GM13976 (cell line): ENCODE measurements at places on chromosomes 7 and 10.

DNA sequence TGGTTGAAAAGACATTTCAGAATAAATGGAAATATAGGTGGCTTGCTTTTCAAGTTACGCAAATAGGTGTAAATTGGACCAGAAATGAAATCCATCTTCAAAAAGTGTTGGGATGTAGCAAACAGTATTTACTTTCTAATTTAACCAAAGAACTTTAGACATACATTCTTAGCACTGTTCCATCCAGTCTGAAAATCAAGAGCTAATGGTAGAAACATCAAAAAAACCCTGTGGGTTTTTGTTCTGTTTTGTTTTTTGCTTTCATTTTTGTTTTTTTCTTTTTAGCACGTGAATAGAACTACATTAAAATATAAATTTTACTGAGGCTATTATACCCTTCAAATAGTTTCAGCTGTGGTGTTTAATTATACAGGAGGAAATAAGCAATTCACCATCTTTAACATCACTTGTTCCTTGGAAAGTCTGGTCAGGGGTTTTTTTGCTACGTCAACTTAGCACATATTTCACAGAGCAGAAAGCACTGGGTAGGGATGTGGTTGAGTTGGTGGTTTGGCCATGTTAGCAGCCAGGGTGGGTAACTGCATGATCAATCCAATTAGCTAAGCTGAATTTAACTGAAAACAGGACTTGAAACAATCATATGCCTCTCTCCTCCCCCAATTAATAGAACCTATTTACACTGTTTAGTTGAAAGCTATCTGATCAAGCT lies 275.4 kb upstream of the PFKP start:
- no peak for DNase-seq

- no peak for DNase-seq
Observed at GRCh38 chr10:94103801-94104221, 110.1 kb downstream of the PLCE1 start.

GRCh38 chr10:3738855-3739350 lies 46.1 kb downstream of the KLF6 start:
- DNase-seq = no peak

DNA sequence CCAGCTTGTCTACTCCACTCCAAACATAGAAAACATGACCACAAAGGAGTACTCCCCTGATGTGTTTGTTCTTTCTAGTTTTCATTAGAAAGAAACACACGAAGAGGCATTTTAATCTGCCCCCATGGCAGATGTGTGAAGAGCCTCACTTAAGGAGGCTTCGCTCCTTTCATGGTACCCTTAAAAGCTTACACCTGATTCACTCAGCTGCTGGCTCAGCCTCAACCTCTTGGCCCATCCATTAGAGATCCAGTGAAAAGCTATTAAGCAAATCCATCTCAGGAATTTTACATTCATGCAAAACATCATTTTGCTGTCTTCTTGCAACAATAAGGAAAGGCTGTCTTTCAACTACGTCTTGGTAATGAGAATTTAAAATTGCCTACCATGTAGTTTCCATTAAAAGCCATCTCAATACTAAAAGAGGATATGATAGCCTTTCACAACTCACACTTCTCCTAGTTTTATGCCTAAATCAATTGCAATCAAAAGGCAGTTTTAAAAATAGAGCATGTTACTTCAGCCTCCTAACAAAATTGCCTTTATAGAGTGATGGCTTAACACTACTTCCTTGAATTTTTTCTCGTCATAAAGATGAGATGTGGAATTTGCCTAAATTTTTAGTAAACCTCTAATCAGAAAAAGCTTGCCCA lies 22.7 kb downstream of the MACC1 start:
- DNase-seq = no peak

DNA sequence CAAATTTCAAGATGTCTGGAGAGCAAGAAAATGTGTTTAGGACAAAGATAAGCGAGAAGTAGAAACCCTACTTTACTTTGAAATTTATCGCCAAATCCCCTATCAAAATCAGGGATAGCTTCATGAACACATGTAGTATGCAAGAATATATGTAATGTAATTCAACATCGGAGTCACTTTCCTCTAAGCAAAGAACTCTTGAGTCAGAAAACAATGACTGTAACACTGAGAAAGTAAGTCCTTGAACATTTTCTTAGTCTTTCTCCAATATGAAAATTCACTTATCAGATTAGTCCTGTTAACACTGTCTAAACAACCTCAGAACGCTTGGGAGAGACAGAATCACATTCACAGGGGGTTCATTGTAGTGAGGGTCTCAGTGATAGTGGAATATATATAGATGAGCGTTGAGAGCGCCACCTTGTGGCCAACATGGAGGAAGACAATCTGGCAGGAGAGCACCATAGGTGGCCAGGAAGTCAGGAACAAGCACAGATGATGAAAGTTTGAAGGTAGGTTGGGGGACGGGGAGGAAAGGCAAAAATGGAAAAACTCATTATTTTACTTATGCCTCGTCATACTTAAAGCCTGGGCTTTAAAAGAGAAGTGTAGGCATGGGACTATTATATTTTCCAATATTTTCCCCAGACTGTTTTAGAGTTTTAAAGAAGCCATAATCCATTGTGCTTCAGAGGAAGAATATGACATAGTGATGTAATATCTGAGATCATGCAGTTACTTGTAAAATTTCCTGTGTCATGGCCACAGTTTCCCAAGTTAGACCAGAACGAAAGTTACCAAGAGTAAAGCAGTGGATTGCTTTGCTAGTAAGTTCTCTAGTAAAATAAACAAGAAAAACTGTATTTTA lies 115.5 kb upstream of the GNAI1 start:
- peak; percentile 62 for DNase-seq

DNA sequence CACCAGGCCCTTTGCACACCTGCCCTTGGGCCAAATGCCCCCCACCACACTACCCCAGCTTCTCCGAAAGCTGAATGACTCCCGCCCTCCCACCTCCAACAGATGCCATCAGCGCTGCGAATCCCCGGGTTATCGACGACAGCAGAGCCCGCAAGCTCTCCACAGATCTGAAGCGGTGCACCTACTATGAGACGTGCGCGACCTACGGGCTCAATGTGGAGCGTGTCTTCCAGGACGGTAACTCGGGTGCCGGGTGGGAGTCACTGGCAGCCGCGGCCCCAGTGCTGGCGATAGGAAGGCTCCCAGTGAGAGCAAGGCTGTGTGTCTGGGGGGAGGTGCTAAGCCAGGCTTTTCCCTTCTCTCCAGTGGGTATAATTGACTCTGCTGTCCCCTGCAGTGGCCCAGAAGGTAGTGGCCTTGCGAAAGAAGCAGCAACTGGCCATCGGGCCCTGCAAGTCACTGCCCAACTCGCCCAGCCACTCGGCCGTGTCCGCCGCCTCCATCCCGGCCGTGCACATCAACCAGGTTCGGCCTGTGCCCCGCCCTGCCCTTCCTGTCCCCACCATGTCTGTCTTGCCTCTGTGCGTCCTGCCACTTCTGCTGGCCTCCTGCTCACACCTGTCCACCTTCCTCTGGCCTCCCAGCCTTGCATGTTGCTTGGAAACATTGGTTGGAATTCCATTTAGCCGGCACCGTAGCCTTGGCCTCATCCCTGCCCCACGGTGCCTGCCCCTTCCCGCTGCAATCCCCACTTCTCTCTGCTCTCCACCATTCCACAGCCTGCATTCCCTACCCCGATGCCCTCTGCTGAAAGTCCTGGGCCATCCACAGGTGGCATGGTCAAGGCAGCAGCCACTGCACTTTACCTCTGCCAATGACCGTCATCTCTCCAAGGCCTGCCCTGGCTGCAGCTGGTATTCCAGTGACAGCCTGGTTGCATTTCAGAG lies 32.1 kb downstream of the AGAP3 start:
- no peak for DNase-seq

DNA sequence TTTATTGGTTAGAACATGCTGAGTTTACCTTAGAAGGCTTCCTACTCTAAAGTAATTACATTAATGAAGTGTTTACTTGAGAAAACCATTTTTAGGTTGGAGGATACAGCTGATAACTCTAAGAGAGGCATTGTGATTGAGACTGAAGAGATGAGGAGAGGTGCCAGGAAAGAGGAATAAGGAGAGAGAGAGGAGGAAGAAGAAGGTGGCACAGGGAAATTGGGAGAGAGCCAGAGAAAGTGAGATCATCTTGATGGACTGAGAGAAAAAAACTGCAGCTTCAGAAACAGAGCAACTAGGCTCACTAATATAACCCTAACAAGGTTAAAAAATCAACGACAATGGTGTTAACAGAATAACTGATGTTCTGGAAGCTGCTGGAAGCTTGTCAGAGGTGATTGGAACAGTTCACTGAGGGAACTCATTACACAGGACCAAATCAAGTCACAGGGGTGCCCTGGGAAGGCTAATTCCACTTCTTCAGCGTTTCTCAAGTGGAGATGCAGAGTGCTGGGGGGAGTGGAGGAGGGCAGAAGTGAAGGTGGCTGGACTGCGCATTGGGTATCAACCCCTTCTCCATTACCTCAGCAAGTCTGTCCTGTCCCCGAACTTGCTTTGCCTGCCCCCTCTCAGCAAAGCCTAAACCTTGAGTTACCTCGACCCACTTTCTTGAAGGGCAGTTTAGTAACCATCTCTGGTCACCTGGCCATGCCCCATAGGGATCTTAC lies 6.9 kb upstream of the SORBS1 start:
- no peak for DNase-seq

DNA sequence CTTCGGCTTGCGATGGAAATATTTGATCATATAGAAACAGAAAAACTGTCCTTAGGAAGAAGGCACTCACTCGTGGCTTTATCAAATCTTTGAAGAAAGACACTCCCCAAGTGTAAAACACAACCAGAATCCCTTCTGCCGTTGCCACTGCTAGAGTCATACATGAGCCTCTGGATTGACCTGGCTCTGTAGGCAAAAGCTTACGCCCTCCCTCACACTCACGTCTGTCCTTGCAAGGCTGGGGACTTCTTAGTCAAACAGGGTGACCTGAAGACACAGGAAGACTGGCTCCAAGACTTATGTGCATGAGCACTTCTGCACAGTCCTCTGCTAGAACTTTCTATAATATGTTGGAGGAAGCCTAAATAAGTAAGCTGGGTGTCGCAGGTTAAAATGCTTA lies 135.4 kb upstream of the MDFIC start:
- DNase-seq = no peak

- DNase-seq = peak; percentile 89
Observed at GRCh38 chr7:74587435-74588126, 69.9 kb upstream of the GTF2I start.

GRCh38 chr10:133022776-133023100 lies 65.0 kb upstream of the ADGRA1 start:
- DNase-seq = no peak

DNA sequence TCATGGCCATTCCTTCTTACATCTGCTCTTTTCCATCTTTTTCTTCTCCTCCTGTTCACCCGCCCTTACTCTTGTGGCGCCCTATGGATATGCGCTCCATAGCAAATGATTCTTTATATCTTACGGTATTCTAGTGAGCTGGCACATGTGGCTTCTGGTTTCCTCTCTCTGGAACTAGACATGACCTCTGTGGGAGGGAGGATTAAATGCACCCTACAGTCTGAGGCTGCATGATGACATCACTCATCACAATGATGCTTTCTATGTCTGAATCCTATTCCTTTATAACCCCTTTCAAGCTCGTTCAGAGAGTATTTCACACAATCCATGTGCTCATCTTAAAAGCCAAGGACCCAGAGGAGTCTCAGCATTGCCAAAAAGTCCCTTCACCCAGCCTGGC lies 153.3 kb downstream of the EGFR start:
- no peak for DNase-seq

- DNase-seq = no peak
Observed at GRCh38 chr10:1402016-1402770, 335.1 kb downstream of the ADARB2 start.

- DNase-seq = peak; percentile 82
Observed at GRCh38 chr10:123154711-123155505, 706 bp downstream of the BUB3 start.

GRCh38 chr10:58712141-58712540 lies 199.5 kb downstream of the BICC1 start:
- DNase-seq = no peak

- no peak for DNase-seq
Observed at GRCh38 chr7:37052705-37053104, 328.4 kb upstream of the AOAH start.

- no peak for DNase-seq
Observed at GRCh38 chr10:26703974-26704373, 6.5 kb downstream of the PDSS1 start.

GRCh38 chr7:135209225-135209834 lies 2.0 kb downstream of the WDR91 start:
- DNase-seq = no peak

GRCh38 chr7:15131661-15132060 lies 229.1 kb upstream of the DGKB start:
- no peak for DNase-seq

DNA sequence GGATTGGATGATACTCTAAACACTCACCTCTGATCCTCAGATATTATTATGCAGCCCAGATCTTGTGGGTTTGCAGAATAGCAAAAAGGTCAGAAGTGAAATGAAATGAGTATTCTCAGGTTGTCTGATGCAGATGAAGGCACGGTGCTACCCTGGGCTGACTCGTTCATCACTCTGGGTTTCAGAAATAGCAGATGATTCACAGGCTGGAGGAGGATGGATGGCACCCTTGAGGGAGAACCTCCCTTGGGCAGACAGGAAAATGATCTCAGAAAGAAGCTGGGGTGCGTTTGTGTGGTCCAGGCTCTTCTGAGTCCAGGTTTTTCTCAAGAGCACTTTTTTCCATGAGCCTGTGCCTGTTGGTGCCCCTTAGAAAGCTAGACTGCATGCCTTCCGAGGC lies 515.8 kb upstream of the MKI67 start:
- DNase-seq = no peak

DNA sequence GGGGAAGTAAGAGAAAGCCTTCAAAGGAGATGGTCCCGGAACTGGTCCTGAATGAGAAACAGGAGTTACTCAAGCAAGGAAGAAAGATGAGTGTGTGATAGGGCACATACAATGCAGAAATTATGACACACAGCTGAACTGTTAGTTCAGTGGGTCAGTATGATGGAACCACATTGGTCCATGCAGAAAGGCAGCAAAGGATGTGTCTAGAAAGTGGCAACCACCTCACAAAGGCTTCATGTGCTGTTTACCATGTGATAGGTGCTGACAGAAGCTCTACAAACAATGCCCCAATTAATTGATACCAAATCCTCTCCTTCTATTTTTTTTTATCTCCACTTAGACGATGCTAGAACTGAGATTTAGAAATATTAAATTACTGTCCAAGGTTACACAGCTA lies 258.3 kb downstream of the RELN start:
- DNase-seq = no peak
